ENCODE measurements at places on chromosomes 5 and 9.

DNA sequence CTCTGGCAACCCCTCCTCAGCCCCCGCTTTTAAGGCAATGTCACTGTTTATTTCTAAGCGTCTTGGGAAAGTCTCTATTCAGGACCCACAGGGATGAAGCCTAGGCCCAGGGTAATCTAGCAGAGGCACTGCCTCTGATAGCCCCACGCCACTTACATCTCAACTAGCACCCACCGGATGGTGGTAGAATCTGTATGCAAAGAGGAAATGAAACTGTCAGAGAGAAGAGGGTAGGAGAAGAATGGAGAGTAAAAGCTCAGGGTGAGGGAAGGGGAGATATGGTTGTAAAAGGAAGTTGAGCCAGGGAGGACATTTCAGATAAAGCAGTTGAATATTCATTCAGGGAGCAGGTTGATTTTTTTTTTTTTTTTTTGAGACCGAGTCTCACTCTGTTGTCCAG lies 3.0 kb downstream of the FRRS1L start:
- DNase-seq: no peak

- DNase-seq: no peak
Observed at GRCh38 chr5:156230887-156231286, 96.1 kb upstream of the SGCD start.

GRCh38 chr9:93058355-93059010 lies at the start of gene SUSD3:
TSS of gene SUSD3 (plus strand) at chr9:93058701. CDS start at chr9:93058743, 42 bp downstream.
- DNase-seq: no peak

DNA sequence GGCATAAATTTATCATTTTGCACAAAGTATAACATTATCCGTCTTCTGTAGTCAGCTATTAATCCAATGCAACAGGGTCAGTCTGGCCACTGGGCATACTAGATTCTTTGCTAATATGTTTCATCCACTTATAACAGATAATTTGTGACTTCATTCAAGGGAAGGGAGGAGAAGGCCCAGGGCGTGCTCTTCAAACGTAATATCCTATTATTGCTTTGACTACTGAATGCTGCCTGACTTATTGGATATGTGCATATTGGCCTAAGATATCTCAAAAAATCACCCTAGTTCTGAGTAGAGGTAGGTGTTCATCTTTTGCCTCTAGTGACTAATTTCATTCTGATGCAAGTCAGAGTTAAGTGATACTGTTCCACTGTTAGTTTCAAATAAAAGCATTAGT lies 6.9 kb downstream of the FBXL7 start:
- DNase-seq: no peak

GRCh38 chr5:87139795-87140194 lies 127.9 kb upstream of the RASA1 start:
- DNase-seq: no peak

- peak; percentile 92 for DNase-seq
Observed at GRCh38 chr9:89179895-89180734, 1.5 kb upstream of the SHC3 start.

DNA sequence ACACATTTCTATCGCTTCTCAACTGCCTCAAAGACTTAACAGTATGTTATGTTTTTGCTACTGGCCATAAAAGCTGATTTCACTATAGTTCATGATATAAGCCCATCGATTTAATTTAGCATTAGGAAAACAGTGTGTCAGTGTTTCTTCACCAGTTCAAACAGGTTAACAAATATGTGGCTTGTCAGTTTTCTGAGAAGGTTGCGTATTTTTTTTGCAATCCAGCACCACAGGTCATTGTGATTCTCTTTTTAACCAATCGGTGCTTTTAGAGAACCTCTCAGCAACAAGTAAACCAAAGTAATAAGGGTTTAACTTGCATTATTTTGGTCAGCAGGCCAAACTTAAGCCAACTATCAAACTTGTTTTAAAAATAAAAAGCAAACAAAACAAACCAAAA lies 409.6 kb downstream of the NFIB start:
- DNase-seq: no peak

DNA sequence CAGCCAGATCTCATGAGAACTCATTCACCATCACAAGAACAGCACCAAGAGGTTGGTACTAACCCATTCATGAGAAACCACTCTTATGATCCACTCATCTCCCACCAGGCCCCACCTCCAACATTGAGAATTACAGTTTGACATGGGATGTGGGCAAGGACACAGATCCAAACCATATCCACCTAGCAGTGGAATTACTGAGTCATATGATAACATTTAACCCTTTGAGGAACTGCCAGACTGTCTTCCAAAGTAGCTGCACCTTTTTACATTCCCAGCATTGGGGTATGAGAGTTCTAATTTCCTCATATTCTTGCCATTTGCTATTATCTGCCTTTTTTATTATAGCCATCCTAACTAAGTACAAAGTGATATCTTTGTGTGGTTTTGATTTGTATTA lies 51.9 kb downstream of the CTNNA1 start:
- no peak for DNase-seq

DNA sequence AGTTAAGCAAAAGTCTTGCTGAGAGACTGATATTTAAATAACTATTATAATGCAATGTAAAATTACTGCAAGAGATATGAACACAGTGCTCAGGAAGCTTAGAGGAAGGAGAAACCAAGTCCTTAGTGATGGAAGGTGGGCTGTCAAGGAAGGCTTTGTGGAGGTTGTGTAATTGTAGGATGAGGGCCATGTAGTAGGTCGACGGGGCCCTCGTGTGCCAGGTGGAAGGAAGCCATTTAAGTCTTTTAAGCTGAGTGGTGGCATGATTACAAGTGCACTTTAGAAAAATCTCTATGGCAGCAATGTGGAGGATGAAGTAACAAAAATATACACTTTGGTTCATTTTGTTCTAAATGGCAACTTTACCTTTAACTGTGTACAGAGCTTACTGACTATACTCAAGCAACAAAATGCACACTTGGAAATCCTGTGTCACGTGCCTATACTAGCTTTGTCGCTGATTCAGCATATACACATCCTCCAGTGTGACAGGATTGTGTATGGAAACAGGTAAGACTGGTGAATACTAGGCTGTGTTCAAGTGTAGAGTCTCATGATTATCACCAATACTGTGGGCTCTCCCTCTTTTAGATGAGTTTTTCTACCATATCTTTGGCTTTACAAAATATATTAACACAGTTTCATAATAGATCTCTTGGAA lies 78.6 kb downstream of the TMC1 start:
- no peak for DNase-seq

- DNase-seq: peak; percentile 15
Observed at GRCh38 chr5:112004867-112005622, 248.1 kb upstream of the NREP start.

DNA sequence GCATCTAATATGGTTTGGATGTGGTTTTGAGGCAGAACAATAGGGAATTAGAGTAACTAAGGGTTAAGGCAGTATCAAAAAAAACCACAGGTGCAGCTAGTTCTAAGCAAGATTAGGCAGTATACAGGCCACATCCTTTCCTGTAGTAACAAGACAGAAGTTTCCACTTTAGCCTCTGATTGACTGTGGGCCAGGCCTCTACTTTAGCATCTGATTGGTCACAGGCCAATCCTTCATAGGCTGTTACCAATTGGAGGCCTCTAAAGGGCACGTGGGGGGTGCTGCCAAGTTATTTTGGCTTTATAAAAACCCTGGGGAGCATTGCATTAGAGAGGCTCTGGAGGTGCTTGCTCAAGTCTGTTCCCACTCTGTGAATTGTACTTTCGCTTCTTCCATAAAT lies 144.1 kb upstream of the ST8SIA4 start:
- no peak for DNase-seq

DNA sequence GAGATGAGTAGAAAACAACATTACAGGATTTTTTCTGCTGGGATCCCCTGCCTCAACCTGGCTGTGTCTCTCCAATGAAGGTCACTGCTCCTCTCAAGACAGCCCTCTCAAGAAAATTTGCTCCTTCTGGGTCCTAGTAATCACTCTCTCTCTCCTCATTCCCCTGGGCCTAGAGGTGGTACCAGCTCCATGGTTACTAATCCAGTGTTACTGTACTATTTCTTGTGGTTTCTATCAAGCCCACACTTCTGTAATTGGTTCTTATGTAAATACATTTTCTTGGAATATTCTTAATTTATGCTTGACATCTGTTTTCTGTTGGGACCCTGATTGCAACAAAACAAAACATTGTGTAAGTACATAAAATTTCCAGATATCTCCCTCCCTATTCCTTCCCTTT lies 123.8 kb upstream of the RORB start:
- DNase-seq: no peak

GRCh38 chr9:124871156-124871561 lies 9.2 kb downstream of the ARPC5L start:
- DNase-seq: no peak

DNA sequence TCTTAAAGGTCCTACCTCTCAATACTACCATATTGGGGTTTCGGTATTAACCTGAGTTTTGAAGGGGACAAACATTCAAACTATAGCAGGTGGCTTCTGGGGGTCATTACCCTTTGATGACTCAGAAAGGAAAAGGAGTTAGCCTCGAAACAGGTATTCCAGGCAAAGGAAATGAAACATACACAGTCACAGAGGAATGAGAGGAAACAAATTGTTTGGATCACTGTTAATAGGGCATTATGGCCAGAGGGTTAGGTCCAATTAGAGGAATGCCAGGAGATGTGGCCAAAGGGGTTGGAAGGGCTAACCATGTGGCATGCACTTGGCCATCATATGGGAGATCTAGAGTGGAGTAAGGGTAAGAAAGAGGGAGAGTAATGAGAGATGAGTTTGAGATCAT lies 23.9 kb upstream of the NIM1K start:
- no peak for DNase-seq

- DNase-seq: peak; percentile 23
Observed at GRCh38 chr5:36599986-36600779, 6.2 kb upstream of the SLC1A3 start.

- no peak for DNase-seq
Observed at GRCh38 chr5:120615967-120616645, 152.0 kb downstream of the PRR16 start.

DNA sequence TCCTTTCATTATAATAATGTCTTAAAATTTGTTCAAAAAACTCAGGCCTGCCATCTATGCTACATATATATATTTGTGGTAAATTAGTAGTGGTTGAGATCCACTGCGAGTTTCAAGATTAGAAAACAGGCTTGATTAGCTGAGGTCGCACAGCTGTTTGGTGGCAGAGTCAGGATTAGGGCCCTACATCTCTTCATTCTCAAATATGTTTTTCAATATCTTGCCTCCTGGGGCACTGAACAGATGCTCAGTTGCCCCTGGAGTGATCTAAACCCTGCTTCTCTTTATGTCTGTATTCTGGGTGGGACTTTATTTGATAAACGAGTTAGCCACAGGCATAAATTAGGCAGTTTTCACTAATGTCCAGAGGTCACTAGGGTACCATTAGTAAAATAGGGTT lies 27.8 kb upstream of the CEP120 start:
- no peak for DNase-seq

DNA sequence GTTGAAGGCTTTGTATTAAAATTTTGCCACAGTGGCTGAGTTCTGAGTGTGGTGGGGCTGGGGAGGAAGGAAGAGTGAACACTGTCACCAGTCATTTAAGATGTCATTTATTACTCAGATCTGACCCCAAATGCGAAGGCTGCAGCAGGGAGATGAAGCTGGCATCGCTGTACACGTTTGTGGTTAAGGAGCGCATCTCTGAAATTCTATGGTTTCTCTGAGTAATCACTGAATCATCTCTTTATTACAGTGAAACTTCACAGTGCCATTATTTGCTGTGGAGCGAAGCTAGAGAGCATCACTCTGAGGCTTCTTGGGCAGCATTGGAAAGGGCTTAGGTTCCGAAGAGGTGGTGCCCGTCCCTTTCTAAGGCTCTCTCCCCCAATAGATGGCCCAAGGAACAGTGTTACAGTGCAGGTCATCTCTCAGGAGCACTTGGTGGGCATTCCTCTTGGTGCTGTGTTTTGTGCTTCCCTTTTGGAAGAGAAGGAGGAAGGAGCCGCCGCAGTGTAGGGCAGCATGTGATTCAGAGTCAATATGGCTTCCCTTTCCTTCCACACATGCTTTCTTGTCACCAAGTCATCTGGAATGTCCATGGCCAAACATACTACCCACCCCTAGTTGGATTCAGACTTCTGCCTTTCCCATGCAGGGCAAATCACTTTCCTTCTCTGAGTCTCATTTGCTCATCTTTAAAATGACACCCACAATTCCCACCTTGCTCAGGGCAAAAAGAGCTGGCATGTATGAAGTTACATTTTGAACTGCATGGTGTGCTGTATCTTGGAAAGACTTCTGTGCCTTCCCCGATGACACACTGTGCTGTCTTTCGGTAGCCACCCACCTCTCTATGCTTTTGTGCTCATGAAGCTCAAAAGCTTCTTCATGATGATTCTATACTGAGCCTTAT lies 9.3 kb upstream of the TEX48 start:
- peak; percentile 66 for DNase-seq

DNA sequence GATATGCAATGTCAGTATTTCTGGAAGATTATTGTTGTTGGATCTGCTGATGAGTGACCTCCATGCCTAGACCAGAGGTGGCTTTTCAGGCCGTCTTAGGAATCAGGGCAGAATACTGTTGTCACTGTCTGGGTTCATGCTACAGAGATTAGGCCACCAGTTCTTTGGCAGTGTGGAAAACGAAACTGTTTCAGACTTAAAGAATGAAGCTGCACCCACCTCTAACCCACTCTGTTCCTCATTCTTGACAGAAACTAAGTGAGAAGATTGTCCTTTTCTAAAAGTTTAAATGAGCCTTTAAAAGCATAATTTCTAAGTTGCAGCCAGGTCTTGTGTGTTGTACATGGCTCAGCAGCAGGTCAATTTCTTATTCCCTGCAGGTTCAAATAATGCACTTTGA lies 444.3 kb downstream of the ENC1 start:
- DNase-seq: no peak

GRCh38 chr5:176738637-176739250 lies 71.6 kb upstream of the UNC5A start:
- DNase-seq: no peak

DNA sequence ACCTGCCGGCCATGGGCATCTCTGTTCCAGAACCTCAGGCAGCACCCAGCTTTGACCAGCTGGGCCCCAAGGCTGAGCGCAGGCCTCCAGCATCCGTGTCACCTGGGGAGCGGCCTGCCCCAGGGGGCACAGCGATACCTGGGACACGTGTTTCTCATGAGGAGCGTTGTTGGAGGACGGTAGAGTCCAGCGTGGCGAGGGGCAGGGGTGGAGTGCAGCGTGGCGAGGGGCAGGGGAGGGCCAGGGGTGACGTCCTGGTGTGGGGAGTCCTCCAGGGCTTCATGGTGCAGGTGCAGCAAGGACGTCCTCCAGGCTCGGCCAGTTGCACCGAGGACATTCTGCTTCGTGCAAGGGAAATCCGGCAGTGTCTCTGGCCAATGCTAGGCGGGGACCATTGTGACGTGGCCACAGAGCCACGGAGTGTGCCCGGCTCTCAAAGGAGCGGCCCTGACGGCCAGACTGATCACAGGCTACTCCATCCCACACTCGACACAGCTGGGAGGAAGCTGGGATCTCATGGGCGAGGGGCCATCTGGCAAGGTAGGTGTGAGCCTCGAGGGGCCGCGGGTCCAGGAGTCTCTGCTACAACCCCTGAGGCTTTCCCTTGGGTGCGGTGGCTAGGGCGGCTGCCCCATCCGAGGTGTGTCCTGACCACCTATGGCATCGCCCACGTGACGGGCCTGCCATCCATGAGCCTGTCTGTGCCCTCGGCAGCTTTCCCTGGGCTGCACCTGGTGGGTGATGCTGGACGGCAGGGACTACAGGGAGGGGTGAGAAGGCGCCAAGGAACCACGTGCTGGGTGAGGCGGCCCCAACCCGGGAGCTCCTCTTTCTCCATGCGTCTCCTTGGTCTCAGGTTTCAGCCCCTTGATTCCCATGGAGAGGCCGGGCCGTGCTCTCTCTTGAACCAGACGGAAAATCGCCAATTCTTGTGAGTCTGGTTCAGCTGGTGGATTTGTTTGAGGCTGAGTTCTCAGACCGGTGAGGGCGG lies 33.8 kb downstream of the SLC9A3 start:
- no peak for DNase-seq

All from kidney capillary endothelial cell (primary cell).